ENCODE measurements at places on chromosomes 2 and 18.

- no peak for DNase-seq
Observed at GRCh38 chr2:51413726-51414125, 381.8 kb upstream of the NRXN1 start.

DNA sequence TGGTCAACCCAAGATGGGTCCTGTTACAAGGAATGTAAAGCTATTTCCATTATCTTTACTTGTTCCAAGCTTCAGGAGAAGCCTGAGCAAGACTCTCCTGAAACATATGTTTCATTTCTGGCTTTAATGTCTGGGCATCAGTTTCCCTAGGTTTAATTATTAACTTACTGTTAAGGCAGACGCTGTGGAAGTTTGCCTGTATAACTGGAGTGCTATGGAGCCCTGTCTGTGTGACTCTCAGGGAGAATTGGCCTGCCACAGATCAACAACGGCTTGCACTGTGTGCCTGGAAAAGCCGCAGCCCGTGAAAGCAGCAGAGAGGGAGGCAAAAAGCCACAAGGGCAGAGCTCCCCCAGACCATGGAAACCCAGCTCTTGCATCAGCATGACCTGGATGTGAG, 22.1 kb upstream of the LONRF2 start:
- no peak for DNase-seq

DNA sequence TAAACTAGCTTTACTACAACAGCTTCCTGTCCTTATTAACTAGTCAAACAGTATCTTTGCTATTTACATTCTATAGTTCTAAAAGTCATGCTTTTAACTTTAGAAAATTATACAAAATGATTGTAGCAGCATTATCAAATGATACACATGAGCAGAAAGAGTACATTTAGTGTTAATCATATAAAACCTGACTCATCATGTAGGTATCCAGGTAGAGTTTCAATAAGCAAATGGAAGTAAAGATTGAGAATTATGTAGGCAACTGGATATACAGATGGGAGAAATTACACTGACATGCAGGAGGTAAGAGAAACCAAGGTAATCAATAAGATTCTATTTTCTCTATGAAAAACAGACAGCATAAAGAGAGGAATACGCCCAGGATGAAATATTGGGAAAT, 33.8 kb downstream of the TRIP12 start:
- no peak for DNase-seq

DNA sequence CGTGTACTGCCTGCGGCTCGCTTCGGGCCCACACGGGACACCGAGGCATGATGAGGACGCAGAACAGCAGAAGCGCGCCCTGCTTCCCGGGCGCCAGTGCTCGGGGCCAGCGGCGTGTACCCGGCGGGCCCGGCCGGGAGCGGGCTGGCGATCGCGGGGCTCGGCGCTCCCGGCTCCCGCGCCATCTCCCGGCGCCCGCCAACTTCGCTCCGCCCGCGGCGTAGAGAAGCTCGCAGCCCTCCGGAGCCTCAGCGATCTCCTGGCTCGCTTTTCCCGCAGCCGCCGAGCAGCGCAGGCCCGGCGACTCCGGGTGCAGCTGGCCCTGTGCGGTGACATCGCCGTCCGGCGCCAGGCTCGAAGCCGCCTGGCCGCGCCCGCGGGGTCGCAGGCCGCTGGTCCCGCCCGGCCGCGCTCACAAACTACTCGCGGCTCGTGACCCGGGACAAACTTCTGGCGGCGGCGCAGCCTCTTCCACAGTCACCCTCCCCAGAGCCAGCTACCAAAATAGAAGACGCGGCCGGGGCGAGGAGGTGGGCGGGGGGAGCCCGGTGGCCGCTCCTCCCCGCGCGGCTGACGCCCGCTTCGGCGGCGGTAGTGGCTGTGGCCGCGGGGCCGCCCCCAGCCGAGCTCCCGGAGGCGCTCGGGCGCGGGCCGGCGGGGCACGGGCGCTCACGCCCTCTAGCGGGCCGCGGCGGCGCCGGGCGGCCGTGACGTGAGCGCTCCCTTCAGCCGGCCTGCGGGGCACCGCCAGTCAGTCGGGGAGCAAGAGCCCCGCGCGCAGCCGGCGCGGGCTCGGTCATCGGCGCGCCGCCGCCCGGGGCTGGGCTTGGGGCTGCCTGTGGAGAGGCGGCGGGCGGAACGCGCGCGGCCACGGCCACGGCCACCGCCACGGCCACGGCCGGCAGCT, at the start of gene PTPRM:
PTPRM (plus strand) TSS at position 750 of the 907 bp plus-strand sequence. CDS start 503 bp downstream, outside the sequence.
- peak; percentile 43 for DNase-seq

All from dermis microvascular lymphatic vessel endothelial cell (primary cell).